ENCODE measurements at places on chromosomes 13 and 19.

DNA sequence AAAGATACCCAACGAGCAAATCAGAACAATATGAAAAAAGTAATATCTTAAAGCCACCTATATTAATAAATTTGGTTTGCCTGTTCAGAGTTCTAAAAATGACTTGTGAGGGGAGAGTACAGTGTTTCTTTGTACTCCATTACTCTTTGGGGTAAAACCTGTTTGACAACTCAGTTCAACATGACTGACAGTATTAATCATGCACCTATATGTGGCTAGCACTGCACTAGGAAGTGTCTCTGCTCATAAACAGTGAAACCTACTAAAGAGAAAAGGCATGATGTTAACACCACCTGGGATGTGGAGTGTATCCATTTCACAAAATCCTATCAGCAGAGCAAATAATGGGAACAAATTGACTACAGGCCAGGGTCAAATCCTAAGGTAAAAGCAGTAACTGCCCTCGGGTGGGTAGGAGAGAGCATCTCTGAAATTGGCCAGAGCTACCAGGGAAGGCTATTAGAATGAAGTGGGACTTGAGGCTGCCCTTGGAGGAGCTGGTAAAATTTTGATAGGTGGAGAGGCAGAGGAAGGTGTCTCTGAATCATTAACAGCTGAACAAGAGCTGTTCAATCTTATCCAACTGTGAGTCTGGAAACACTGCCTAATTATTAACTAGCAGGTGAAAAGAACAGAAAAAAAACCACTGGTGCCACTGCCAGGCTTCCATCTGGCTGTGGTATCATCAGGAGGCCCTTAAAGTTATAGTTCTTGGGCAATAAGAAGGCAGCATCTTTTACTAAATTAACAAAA, 365.1 kb downstream of the DNAJC15 start:
- no peak for DNase-seq

GRCh38 chr13:85982102-85982501, 182.9 kb upstream of the SLITRK6 start:
- no peak for DNase-seq

DNA sequence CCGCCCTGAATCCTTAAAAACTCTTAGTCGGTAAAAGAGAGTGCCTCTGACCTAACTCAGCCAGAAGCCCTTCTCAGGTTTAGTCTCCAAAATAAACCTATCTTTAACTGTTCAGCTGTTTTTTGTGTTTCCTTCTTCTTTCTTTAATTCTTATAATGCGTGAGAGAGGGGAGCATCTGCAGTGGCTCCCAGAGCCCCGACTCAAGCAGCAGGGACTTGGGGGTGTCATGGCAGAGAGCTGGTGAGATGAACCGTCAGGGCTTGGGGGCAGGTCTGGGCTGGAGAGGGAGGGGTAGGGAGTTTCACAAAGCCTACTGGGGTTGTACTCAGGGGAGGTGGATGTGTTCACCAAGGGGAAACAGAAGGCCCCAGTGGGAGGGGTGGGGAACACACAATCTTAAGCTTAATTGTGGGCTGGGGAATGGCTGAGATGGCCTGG, 16.8 kb upstream of the SIGLEC6 start:
- DNase-seq: no peak

DNA sequence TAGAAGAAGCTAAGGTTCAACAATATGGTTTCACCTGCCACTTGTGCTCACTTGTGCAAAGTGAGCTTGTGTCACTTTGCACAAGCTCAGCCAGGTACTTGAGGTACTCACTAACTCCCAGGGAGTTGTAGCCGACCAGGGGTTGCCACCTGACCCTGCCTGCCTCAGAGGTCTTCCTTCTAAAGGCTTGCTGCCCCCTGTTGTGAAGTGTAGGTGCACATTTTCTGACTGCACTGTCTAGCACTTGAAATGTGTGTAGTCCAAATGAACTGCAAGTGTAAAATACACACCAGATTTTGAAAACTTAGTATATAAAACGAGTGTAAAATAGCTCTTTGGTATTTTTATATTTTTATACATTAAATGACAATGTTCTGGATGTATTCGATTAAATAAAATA, 230.8 kb downstream of the DLEU7 start:
- no peak for DNase-seq

DNA sequence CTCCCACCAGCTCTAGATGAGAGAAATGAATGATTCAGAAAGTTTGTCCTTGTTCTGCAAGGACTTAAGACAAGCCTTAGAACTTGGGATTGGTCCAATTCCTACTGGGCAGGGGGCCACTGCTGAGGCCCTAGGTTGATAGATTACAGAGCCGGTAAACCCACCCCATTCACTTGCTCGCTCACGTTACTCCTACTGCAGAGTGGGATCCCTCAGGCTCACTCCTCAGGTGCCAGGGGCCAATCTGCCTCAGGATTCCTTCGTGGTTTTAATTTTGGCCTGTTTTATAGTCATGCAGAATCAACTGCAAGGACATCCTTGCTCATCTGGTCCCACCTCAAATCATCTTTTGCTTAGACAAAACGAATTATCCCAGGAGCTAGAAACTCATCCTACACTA, 59.0 kb downstream of the SERP2 start:
- DNase-seq: no peak

DNA sequence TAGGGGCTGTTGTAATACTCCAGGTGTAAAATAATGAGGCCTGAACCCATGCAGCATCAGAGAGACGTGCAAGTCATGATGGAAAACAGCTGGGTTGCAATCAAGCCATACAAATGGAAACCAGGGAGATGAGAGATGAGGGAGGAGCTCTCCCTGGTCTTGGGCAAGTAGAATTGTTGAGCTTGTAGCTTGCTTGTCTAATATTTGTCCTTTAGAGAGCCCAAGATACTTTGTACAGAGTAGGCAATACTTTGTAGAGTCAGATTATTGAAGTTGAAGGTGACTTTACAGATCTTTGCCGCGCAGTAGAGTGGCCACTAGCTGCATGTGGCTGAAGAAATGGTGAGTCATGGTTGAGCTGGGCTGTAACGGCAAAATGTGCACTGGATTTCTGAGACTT, 8.3 kb downstream of the ATP8A2 start:
- DNase-seq: no peak

- no peak for DNase-seq
Measured at GRCh38 chr13:48888613-48889012, 87.1 kb upstream of the FNDC3A start.

DNA sequence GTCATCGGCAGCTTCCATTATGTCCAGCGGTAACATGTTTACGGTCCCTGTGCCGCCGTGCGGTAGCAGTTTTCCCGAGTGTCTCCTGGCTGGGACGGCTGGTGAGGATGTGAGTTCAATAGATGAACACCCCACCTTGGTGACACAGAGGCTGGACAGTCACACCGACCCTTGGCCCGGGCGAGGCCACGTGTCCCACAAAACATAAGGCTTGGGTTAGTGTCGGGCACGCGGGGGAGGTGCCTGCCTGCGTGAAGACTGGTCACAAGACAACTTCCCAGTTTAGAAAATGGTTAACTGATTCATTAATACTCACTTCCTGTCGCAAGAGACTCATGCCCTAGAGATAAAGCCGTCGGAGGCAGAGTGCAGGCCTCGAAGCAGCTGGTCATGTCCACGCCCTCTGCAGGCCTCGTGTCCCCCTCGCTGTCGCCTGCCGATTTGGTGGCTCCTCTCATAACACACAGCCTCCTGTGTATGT, 17.2 kb downstream of the RASA3 start:
- peak; percentile 85 for DNase-seq

GRCh38 chr13:36453516-36453915, 21.2 kb downstream of the CCNA1 start:
- DNase-seq: no peak

GRCh38 chr19:40416918-40417642, 3.9 kb upstream of the PRX start:
- DNase-seq: no peak

DNA sequence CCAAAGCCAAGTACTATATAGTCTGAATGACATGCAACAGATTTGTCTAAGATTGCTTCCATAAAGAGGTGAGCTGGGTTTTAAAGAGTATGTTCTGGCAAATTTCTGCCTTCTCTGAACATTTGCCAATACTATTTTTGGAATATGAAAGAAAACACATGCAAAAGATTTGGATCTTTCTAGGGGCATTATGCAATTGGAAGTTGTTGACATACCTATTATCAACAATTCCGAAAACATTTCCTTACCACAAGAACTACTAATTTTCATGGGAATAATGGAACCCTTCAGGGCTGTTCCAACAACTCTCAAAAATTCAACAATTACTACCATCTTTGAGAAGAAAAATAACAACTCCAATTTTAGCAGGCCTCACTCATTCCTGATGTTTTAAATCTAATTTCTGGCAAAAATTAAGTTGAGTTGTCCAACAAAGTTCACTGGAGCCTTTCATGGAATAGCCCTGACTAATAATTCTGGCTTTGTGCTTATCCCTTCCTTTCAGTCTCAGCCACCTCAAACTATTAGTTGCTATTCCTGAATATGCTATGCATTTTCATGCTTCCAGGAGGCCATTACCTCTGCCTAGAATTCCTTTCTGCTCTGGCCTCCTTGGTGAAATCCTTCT, 250.0 kb downstream of the RGCC start:
- no peak for DNase-seq

DNA sequence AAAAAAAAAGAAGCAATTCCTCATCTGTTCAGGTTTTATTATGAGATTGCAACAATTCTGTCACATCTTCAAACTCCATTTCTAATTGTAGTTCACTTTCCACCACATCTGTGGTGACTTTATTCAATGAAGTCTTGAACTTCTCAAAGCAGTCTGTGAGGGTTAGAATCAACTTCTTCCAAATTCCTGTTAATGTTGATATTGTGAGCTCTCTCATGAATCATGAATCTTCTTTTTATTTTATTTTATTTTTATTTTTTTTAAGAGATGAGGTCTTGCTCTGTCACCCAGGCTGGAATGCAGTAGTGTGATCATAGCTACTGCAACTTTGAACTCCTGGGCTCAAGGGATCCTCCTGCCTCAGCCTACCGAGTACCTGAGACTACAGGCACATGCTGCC, 19.6 kb downstream of the ARHGAP35 start:
- no peak for DNase-seq

GRCh38 chr13:51906581-51906980, 44.8 kb downstream of the CCDC70 start:
- no peak for DNase-seq

GRCh38 chr19:536031-536880, 4.7 kb downstream of the CDC34 start:
- no peak for DNase-seq

- no peak for DNase-seq
Measured at GRCh38 chr13:47564041-47564440, 437.0 kb downstream of the SUCLA2 start.

DNA sequence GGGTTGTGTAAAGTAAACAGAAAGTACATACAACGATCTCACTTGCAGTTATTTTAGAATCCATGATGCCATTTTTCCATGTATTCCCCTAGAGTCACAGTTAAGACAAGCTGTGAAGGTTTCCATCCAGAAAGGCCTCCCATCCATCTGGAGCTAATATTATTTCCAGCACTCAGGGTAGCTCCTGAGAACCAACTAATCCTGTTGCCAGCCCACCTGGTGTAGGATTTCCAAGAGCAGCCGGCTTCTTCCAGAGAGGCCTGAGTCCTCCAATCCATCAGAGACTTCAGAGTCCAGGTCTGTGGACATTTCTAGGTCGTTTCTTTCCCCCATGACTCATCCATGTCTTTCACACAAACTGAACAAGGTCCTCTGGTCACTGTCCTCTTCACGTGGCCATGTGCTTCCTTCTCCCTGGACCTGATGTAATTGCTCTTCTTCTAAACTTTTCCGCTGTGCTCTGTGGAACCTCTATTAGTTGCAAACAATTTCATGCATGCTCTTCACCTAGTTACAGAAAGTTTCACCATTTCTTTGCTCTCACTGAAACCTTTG, 270.3 kb upstream of the TMTC4 start:
- no peak for DNase-seq

DNA sequence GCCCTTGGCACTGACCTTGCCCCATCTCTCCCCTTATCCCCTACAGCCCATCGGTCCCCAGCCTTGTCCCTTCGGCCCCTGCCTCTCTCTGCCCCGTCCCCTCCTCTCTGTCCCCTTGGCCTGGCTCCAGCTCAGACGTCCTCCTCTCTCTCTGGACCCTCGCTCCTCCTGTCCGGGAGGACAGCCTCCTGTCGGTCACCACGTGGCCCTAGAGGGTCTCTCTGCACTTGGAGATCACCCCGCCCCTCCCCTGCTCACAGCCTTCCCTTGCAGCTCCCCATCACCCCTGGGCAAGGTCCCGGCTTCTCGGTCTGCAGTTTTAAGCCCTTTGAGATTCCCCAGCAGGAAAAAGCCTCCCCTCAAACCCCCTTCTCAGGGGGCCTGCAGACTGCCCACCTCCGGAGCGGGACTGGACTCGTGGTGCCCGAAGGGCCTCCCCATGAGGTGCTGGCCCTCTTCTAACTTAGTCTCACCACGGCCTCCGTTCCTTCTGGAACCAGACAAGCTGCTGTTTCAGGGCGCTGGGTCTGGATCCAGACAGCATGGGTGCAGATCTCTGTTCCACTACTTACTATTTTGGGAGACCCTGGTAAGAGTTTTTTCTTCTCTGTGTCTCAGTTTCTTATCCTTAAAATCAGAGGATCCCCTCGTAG, 3.3 kb upstream of the KLK15 start:
- no peak for DNase-seq

GRCh38 chr13:79382545-79383275, 23.3 kb downstream of the RBM26 start:
- DNase-seq: no peak

GRCh38 chr19:39246951-39247669, 1.5 kb downstream of the IFNL4 start:
- DNase-seq: no peak

DNA sequence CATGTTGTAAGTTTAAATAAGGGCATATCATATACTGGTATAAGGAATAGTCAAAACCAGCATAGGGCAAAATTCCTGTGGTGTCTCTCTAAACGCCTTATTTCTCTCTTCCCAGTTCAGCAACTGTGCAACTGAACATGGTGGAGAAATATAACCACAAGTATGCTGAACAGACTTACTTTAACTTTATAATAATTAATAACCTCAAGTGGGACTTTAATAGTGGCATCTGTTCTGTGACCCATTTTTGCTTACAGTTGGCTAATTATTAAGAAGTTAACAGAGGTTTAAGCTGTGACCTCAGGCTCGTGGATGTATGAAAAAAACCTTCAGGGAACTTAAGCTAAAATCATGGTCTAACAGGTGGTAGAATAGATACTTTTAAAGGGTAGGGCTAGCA, 54.3 kb downstream of the MICU2 start:
- no peak for DNase-seq

DNA sequence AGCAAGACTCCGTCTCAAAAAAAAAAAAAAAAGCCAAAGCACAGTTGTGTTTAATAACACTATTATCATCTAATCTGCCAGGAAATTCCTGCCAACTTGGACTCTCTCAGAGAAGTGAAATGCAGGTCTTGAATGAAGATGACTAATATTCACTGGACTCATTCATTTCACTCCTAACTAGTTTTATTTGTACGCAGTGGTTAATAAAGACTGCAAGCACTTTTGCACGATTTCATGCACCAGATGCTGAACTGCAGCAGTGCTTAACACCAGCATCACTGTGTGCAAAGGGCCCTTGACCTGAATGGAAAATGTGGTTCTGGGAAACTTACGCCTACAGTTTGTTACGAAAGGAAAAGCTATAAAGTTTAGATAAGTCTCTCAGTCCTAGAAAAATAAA, 63.3 kb downstream of the DHRS12 start:
- no peak for DNase-seq

GRCh38 chr13:40589285-40590109, 76.9 kb downstream of the FOXO1 start:
- peak; percentile 91 for DNase-seq
